ENCODE measurements at places on chromosomes 4 and X. TPM values are rescaled to one million over a fixed set of nuclear protein-coding genes. Genes with fewer than 3 reads are reported as not detected.
A peak's percentile ranks its signal among the peaks of the same experiment; 100 is the strongest.

GRCh38 chr4:183164963-183165362 is 65.9 kb downstream of the WWC2 start:
- H3K4me3 ChIP-seq, result no peak overlapping the region
- no peaks in the 10 kb centered on the region for H3K4me1 ChIP-seq
- H3K27ac ChIP-seq, result no peak overlapping the region
- no peak for DNase-seq
- H3K27me3 ChIP-seq, result peaks cover 4% of the 10 kb centered on the region
- H3K36me3 ChIP-seq, result no peaks in the 10 kb centered on the region

The SATL1 gene
- polyA plus RNA-seq, result not detected

GRCh38 chr4:169458575-169458974 is 153.8 kb downstream of the NEK1 start:
- H3K27me3 ChIP-seq, result no peaks in the 10 kb centered on the region
- no peak for DNase-seq
- H3K36me3 ChIP-seq, result peaks cover 50% of the 10 kb centered on the region
- H3K4me3 ChIP-seq, result no peak overlapping the region
- H3K27ac ChIP-seq, result no peak overlapping the region

The POLA1 gene
- 6.5 TPM for polyA plus RNA-seq

The RNF128 gene
- polyA plus RNA-seq, result not detected

The DACH2 gene
- not detected for polyA plus RNA-seq

The SGMS2 gene
- polyA plus RNA-seq, result not detected

- peaks cover 8% of the 10 kb centered on the region for H3K4me1 ChIP-seq
- no peak overlapping the region for H3K4me3 ChIP-seq
- H3K27ac ChIP-seq, result no peak overlapping the region
- no peaks in the 10 kb centered on the region for H3K36me3 ChIP-seq
- H3K27me3 ChIP-seq, result no peaks in the 10 kb centered on the region
Measured at GRCh38 chr4:38925492-38926413, 58.1 kb downstream of the FAM114A1 start.

DNA sequence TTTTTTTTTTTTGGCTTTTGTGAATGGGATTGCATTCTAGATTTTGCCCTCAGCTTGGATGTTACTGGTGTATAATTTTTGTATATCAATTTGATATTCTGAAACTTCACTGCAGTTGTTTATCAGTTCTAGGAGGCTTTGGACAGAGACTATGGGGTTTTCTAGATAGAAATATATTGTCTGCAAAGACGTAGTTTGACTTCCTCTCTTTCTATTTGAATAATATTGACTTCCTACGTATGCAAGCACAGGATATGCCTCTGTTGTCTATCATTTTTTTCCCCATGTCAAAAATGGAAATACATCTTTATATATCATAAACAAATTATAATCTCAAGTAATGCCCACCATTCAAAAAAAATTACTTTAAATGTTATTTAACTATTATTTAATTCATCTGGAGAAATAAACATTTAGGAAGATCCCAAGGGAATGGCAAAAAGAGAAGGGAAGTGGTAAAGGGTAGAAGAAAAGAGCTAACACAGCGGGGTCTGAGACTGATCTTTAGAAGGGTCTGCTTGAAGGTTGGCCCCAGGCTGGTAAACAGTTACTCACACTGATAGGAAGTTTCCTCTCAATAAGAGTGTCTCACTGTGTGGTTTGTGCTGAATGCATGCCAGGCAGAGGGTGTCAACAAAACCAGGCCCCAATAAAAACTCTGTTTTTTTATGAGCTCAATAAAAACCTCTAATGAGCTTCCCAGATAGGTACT is 35.7 kb downstream of the ZNF518B start:
- H3K4me1 ChIP-seq, result peaks cover 39% of the 10 kb centered on the region
- H3K27ac ChIP-seq, result peak overlapping the region; percentile 93
- DNase-seq, result peak; percentile 20
- H3K27me3 ChIP-seq, result no peaks in the 10 kb centered on the region
- no peak overlapping the region for H3K4me3 ChIP-seq
- peaks cover 15% of the 10 kb centered on the region for H3K36me3 ChIP-seq

DNA sequence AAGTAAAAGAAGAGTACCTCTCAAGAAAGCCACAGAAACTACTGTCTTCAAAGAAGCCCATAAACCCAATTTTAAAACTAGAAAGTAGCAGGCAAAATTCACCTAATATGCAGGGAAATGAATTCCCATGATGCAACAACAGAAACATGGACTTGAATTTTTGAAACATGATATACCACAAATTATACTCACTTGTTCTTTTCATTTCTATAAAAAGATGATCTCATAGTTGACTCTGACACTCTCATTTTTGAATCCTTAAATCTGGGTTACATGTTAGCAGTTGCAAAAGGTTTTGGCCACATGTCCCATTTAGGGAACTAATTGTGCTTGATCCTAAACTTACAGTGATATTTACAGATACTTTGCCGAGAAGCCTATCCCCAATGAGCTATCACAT is 1130.8 kb downstream of the FAT4 start:
- no peaks in the 10 kb centered on the region for H3K27me3 ChIP-seq
- no peak for DNase-seq
- H3K36me3 ChIP-seq, result no peaks in the 10 kb centered on the region
- no peak overlapping the region for H3K4me3 ChIP-seq
- H3K27ac ChIP-seq, result no peak overlapping the region

GRCh38 chrX:11611161-11611560 is 54.6 kb downstream of the ARHGAP6 start:
- H3K27ac ChIP-seq, result no peak overlapping the region
- H3K27me3 ChIP-seq, result no peaks in the 10 kb centered on the region
- H3K36me3 ChIP-seq, result no peaks in the 10 kb centered on the region
- no peak overlapping the region for H3K4me3 ChIP-seq

- H3K4me1 ChIP-seq, result no peaks in the 10 kb centered on the region
- H3K27ac ChIP-seq, result no peak overlapping the region
- no peak overlapping the region for H3K4me3 ChIP-seq
- DNase-seq, result no peak
Measured at GRCh38 chr4:59060002-59060846, 1950.0 kb upstream of the IGFBP7 start.

DNA sequence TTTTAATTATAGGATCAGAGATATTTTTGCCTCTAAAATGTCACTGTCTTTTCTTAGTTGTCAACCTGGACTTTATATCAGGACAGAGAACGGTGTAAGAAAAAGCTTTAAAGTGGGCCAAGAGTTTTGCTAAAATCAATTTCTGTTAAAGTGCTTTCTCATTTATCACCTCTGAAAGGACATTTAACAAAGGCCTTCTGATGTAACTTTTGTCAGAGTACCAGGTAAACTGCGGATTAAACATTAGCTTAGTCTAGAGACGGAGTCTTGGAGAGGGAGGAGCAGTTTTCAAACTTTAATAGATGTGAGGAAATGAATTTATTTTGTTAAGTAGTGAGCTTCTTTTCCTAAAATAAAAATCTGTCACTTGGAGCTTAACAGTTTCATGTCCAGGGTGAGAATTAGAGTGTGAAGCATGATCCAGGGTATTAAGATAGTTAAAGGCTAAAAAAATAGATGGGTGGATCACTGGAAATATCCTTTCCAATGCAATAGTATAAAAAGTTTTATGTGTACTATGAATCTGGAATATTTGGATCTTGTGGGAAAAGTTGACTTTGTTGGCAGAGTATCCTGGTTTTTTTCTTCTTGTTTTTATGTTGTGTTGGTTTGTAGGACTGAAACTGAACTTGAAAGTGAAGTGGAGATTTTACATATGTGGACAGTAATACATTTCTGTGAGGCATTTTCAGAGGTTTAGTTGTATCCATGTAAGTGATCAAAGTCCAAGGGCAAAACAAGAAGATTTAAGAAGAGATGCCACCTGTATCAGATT is 33.6 kb upstream of the BMPR1B start:
- H3K4me3 ChIP-seq, result no peak overlapping the region
- no peaks in the 10 kb centered on the region for H3K4me1 ChIP-seq
- H3K27ac ChIP-seq, result no peak overlapping the region
- no peaks in the 10 kb centered on the region for H3K36me3 ChIP-seq
- no peak for DNase-seq

GRCh38 chr4:3860061-3860912 is 94.1 kb downstream of the ADRA2C start:
- no peaks in the 10 kb centered on the region for H3K4me1 ChIP-seq
- no peaks in the 10 kb centered on the region for H3K36me3 ChIP-seq
- no peak overlapping the region for H3K27ac ChIP-seq
- H3K4me3 ChIP-seq, result no peak overlapping the region

DNA sequence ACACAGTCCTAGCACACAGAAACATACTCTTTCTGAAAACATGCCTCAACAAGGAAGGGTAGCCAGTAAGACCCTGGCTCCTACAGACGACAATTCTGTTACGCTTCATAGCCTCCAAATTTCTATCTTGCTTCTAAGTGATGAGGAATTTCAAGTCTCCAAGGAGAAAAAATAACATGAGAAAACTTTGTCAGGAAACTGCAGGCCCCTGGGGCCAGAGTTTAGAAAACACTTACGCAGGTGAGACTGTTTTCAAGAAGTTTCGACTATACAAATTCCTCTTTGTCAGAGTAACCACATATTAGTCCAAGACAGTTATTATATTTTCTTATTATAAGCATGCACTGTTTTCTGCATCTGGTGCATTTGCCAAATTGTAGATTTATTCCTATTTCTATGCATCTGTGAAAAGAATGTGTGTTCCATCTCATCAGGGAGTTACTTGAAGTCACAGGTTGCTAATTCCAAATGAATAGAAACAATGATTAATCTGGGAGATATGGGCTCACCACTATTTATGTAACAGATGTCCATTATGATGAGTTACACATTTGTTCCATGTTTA is 30.3 kb upstream of the HCCS start:
- no peaks in the 10 kb centered on the region for H3K36me3 ChIP-seq
- no peak for DNase-seq
- no peaks in the 10 kb centered on the region for H3K27me3 ChIP-seq
- H3K4me3 ChIP-seq, result no peak overlapping the region

The SRPX gene
- polyA plus RNA-seq, result not detected

DNA sequence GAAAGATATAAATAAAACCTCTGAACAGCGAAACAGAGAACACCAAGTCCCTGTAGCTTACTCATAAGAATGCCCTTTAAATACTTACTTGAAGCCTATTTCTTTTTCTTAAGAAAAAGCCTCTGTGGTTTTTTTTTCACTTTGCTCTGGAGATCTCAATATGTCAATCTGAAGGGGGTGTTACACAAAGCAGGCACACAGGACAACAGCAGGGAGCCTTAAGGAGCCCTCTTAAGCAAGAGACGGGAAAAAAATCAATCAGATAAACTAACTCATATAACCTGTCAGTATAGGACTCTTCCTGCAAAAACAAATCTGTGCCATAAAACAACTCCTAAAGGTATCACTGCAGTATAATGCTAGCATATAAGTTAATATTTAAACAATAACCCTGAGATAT is 611.1 kb upstream of the ATOH1 start:
- no peaks in the 10 kb centered on the region for H3K36me3 ChIP-seq
- H3K27me3 ChIP-seq, result no peaks in the 10 kb centered on the region
- H3K4me3 ChIP-seq, result no peak overlapping the region
- no peaks in the 10 kb centered on the region for H3K4me1 ChIP-seq
- no peak for DNase-seq

GRCh38 chr4:174517502-174518445 is 4.5 kb downstream of the HPGD start:
- H3K27ac ChIP-seq, result no peak overlapping the region
- H3K27me3 ChIP-seq, result peaks cover 13% of the 10 kb centered on the region
- H3K4me3 ChIP-seq, result no peak overlapping the region

GRCh38 chr4:15868111-15868510 is 70.4 kb downstream of the FGFBP1 start:
- H3K36me3 ChIP-seq, result no peaks in the 10 kb centered on the region
- H3K27ac ChIP-seq, result no peak overlapping the region

DNA sequence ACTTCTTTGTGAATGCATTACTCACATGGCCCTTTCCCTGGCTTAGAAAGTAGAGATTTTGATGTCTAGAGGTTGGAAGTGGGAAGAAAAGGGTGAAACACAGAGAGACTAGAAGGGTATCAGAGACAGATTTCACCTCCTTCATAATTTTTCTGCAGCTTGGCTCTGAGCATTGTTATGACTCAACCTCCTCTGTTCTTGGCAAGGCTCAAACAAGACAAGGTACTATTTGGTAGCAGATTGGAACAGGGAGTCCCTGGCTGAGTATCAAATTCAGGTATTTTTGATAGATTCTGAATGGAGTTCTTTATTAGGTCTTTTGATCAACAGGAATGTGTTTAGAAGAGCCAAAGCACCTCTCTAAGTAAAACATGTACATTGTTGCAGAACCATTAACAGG is 146.3 kb upstream of the CHRDL1 start:
- H3K4me3 ChIP-seq, result no peak overlapping the region
- H3K27ac ChIP-seq, result no peak overlapping the region
- DNase-seq, result no peak
- peaks cover 11% of the 10 kb centered on the region for H3K27me3 ChIP-seq
- no peaks in the 10 kb centered on the region for H3K36me3 ChIP-seq
- no peaks in the 10 kb centered on the region for H3K4me1 ChIP-seq

Data from naive B cell (primary cell).